ENCODE measurements at places on chromosomes 1 and 21.
A peak's percentile ranks its signal among the peaks of the same experiment; 100 is the strongest.

DNA sequence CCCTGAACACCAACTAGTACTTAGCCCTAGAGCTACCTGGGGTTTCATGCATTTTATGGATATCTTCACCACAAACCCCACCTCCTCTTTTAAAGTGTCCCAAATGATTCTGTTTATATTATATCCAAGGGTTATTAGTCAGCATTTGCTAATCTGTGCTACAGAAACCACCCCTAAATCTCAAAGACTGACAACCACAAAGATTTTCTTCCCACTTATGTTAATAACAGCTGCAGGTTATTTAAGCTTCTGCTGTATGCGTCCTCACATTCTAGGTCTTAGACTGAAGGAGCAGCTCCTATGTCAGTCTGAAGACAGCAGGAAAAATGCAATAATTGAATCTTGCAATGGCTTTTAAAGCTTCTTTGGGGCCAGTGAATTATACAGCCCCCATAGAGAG, 11.2 kb upstream of the PHC2 start:
- DNase-seq = peak; percentile 33

DNA sequence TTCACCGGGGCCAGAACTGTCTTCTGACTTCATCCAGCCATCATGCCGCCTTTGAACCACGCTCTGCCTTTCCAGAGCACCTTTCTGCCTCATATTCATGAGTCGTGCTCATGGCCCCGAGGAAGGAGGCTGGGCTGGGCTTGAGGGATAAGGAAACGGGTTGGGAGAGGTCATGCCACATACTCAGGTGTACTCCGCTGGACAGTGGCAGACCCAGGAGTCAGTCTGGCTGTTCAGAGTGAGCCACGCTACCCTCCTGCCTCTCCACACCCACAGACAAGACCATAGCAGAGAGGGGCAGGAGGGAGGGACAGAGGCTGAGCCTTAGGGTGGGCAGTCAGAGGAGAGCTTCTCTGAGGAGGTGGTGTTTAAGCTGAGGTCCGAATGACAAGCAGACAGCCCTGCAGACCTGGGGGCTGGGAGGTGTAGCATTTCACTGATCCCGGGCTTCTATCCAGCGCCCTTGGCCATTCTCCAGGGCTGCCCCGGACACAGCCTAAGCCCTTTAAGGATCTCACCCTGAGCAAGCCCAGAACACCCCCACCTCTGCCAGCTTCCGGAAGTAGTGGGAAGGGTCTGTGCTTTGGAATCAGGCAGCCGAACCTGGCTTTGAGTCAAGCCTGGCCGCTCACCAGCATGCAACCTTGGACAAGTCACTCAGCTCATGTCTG, 102.3 kb downstream of the LACTBL1 start:
- DNase-seq = no peak

- DNase-seq = no peak
These were observed 140.5 kb upstream of the C8B start for GRCh38 chr1:57106296-57106695.

DNA sequence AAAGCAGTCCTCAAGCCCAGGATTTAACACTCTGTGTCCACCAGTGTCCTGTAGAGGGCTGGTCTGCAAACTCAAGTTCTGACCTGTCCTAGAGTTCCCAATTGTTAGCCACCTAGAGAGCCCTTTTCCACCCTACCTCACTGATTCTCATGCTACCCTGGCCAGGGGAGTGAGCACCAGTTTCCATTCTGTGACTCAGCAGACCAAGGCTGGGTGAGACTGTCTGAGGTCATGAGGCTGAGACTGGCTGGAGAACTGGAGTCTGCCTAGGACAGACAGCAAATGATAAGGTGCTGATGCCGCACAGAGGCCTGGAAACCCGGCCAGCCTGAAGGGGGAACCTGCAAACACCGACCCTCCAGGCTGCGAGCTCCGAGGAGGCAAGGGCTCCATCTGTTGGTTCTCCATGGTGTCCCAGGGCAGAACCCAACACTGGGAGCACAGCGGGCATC, 13.7 kb downstream of the GLIS1 start:
- peak; percentile 15 for DNase-seq

DNA sequence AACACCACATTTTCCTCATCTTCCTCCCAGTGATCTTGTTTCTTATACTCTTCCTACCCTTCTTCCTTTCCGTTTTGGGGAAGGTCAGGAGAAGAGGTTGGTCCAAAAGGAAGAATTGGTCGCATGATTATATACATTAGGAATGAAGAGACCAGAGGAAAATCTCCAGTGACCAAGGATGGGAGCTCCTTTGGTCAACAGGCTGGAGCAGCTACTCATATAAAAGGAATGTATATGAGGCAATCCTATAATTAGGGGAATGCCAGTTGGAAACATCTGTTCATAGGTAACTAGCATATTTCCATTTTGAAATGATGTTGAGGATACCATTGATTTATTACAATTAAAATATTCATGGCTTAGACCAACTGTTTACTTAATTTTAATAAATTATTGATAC, 114.5 kb downstream of the LRRC40 start:
- peak; percentile 70 for DNase-seq

GRCh38 chr1:33781652-33782051, 82.2 kb upstream of the HMGB4 start:
- no peak for DNase-seq

- no peak for DNase-seq
These were observed 21.1 kb downstream of the TTC13 start for GRCh38 chr1:230957580-230957989.

GRCh38 chr1:161531986-161532643, 7.8 kb downstream of the HSPA6 start:
- no peak for DNase-seq

DNA sequence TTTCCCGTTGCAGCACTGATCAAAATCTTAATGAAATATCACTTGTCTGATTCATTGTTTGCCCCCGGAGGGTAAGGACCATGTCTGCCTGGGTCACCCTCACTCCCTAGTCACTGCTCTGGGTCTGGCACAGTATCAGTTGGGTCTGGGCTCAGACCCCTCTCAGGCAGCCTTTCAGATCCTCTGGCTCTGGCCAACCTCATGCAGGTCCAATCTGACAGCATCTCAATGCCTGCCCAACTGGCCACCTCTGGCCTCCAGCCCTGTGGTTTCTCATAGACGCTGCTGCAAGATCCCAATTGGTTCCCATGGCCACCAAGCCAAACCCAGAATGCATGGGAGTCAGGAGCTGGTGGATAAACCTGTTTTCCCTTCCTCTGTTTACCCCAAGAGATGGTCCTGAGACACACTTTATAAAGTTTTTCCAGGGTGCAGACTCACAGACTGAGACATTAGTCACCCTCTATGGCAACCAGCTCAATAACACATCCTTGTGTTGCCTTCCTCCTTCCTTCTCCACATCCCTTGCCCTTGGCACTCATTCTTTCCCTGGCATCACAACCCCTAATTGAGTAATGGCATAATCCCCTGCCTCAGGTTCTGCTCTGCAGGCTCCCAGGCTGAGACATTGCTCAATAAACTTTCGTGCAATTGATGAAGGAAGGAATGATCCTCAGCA, 199.2 kb downstream of the GRIK3 start:
- DNase-seq = no peak

- peak; percentile 19 for DNase-seq
These were observed 23.4 kb upstream of the TDRD10 start for GRCh38 chr1:154478639-154479038.

DNA sequence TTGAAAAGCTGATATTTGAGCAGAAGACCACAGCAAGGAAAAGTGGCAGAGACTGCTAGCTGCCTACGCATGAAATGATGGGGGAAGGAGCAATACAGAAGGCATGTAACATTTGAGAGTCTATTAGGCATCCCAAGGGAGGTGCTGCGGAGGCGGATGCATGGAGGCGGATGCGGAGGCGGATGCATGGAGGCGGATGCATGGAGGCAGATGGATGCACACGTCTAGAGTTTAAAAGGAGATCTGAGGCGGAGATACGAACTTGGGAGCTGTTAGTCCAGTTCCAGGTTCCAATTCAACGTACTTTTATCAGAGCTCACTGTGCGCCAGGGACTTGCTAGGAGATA, 744 bp upstream of the DDX20 start:
- DNase-seq = peak; percentile 57

DNA sequence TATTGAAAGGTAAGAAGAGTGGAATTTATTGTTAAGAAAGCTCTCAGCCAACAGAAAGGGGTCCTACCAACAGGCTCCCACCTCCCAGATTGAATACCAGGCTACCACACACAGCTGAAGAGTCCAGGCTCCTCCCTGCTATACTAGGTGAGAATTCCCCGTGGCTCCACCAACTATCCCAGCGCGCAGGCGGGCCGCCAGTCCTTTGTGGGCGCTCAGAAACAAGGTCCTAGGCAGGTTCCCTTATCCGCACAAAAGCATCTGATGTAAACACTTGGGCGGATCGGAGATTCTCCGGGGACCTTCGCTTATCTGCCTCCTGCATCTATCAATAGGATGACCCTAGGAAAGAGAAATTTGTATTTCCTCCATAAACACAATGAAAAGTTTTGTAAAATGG, 423.9 kb upstream of the ADGRL4 start:
- no peak for DNase-seq

- DNase-seq = no peak
These were observed 26.1 kb upstream of the UMODL1 start for GRCh38 chr21:42044871-42045495.

DNA sequence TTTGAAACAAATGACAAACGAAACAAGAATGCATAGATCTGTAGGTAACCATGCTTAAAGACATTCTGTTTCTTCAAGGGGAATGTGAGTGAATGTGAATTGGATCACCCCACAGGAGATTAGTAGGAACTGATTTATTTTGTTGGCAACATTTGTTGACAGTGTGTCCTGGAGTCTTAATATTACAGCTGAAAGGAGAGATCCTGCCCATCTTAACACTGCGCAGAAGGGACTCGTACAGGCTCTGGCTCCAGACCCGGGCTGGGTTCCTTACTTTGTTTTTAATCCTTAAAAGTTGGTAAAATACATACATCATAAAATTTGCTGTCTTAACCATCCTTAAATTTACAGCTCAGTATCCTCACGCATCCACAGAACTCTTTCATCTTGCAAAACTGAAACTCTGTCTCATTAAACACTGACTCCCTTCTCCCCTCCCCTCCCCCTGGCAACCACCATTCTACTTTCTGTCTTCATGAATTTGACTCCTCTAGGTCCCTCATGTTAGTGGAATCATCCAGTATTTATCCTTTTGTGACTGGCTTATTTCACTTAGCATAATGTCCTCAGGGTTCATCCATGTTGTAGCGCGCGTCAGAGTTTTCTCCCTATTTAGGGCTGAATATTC, 74.1 kb downstream of the GALNT2 start:
- DNase-seq = peak; percentile 75

DNA sequence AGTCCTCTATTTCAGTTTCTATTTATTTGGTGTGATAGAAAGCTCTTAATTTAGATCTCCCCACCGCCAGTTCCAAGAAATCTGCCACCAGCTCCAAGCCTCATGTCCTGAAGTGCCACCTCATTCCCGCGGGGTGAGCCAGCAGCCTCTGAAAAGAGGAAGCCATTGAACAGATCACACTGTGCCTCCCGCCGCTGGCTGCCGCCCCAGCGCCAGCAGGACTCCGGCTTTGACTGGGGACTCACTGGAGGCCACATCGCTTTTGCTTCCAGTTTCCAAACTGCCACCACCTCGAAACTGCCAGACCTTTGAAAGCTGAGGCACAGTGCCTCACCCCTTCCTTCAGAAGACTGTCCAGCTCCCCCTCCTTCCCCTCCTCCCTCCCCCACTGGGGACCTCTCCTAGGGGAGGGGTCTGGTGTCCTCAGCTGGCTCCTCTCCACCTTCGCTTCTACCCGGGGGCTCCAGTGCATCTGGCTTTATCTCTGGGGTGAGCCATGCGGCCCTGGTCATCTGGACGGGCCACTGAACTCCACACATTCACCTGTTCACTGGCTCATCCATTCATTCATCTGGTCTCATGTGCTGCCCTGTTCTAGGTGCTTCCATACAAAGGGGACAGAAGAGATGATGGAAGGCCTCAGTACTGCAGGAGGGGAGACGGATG, 58.9 kb downstream of the VPS26C start:
- peak; percentile 14 for DNase-seq

- DNase-seq = no peak
These were observed 446.8 kb upstream of the PLXNA2 start for GRCh38 chr1:208691012-208691411.

DNA sequence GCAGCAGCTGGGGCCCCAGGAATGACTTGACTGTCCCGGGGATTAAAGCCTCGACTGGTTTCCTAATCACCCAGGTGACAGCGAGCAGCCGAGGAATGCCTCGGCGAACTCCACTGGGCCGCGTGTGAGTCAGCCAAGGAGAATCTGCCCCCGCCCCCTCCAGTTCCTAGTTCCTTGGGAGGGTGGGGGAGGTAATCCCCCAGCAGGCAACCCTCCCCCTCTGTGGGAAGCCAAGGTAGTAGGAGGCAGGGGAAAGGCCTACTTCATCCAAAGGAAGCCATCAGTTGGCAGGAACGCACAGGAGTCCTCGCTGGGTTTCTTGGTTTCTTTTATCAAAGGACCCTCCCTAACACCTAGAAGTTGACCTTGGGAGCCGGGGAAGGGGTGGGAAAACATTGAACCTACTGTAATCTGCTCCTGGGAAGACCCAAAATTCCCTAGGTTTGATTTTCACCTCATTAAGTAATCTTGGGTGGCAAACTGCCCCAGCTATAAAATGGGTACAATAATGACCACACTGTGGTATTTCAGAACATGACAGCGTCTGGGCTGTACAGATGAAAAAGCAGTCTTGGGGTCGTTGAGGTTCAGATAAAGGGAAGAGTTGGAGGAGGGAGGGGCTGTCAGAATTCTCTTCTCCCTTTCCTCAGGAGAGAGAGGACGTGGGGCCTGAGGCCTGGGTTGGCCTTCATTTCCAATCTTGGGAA, 1.4 kb downstream of the TENT5B start:
- peak; percentile 66 for DNase-seq

- DNase-seq = no peak
These were observed 577.7 kb downstream of the MRPL39 start for GRCh38 chr21:25029580-25029979.

- DNase-seq = peak; percentile 63
These were observed 40.9 kb upstream of the BEND5 start for GRCh38 chr1:48817505-48818114.

DNA sequence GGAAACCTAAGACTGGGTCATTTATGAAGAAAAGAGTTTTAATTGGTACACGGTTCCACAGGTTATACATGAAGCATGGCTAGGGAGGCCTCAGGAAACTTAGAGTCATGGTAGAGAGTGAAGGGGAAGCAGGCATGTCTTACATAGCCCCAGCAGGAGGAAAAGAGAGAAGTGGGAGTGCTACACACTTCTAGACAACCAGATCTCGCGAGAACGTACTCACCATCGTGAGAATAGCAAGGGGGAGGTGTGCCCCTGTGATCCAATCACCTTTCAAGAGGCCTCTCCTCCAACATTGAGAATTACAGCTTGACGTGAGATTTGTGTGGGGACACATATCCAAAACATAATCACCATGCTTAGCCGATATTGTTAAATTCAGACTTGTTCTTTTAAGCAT, 62.8 kb downstream of the DYRK1A start:
- DNase-seq = no peak

All from fibroblast of lung (primary cell).